Osteoblast (primary cell): ENCODE measurements at places on chromosomes 3 and 15. TPM values are rescaled to one million over a fixed set of nuclear protein-coding genes. Genes with fewer than 3 reads are reported as not detected.

The MBD4 gene
- total RNA-seq, result 37.1 and 41.3 TPM in 2 replicates

The RLBP1 gene
- total RNA-seq, result under 0.01 TPM in 2 replicates

The RCCD1 gene
- 11.2 TPM in 2 replicates for total RNA-seq

The POPDC2 gene
- 1.1 and 1.8 TPM in 2 replicates for total RNA-seq

The PIERCE2 gene
- total RNA-seq, result 3.6 and 5.3 TPM in 2 replicates

The MAP6D1 gene
- total RNA-seq, result 0.59 and 2.2 TPM in 2 replicates

The GOLGA6L7 gene
- total RNA-seq, result not detected in 2 replicates

The TLR9 gene
- not detected in 2 replicates for total RNA-seq

The LRRC49 gene
- total RNA-seq, result 13.0 and 18.1 TPM in 2 replicates

The MESD gene
- 16.6 and 18.6 TPM in 2 replicates for total RNA-seq
